Activated naive CD8-positive, alpha-beta T cell treated with anti-CD3 and anti-CD28 coated beads, Interleukin-2, amount 10 ng/mL, durations not matched to agents 7 days and 5 days (primary cell): ENCODE measurements at places on chromosomes 2 and 18. TPM values are rescaled to one million over a fixed set of nuclear protein-coding genes. Genes with fewer than 3 reads are reported as not detected.

DNA sequence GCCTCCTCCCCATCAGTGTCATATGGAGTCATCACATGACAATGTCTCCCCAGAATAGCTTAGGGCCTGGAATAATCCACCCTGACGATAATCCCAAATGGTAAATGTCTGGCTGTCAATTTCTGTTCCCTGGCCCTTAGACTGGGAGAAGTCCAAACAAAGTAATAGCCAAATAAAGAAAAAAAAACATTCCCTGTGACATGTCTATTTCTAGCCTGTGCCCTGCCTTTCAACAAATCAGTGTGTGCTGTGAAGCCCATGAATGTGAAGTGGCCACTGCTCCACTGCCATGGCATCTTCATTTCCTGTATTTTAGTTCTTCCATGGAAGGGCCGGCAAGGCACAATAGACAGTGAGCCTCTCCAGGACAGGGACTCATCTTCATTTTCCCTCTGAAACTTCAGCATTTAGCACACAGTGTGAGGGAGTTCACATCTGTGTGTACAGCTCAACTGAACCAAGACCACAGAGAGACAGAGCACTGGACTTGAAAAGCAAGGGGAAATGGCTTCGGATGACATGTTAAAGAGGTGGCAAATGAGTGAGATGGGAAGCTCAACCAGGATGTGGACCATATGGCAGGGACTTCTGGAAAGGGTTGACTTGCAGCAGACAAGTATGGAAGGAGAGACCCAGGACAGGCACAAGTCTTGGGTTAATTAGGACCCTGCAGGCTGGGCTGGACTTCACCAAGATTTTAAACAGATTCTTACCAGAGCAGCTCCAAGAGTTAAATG is 140.0 kb downstream of the ANTXR1 start:
- DNase-seq, result no peak

DNA sequence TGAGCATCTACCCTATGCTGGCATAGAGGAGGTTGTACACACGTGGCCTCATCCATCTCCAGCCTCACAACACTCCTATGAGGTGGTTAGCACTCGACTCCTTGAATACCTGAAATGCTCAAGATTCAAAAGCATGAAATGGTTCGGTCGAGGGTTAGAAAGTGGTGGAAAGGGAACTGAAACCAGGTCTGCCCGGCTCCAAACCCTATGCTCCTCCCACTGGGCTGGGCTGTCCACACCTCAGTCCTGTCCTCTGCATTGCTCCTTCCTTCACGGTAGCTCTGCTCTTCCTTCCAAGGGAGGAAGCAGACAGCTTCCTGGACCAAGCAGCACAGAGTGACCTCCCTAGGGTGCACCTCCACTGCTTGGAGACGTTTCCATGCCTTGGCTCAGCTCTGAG is 565.2 kb upstream of the ID2 start:
- no peak for DNase-seq

DNA sequence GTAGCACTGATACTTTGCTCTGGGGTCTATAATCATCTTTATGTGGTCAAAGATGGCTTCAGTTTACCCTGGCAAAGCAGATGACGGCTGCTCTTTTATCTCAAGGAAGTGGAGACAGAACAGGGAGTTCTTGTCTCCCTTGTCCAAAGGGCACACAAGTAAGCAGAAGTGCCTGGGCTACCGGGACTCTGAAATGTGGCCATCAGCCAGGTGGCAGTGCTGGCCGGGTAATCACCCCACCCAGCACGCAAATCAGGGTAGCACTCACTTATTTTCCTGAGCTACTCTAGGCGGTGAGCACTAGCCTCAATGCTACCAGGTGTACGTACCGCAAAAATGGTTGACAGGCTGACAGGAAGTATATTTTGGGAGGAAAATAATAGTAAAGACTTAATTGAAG is 119.7 kb upstream of the ETAA1 start:
- no peak for DNase-seq

- DNase-seq, result no peak
Measured at GRCh38 chr2:96760986-96761832, 507 bp downstream of the CNNM4 start.

DNA sequence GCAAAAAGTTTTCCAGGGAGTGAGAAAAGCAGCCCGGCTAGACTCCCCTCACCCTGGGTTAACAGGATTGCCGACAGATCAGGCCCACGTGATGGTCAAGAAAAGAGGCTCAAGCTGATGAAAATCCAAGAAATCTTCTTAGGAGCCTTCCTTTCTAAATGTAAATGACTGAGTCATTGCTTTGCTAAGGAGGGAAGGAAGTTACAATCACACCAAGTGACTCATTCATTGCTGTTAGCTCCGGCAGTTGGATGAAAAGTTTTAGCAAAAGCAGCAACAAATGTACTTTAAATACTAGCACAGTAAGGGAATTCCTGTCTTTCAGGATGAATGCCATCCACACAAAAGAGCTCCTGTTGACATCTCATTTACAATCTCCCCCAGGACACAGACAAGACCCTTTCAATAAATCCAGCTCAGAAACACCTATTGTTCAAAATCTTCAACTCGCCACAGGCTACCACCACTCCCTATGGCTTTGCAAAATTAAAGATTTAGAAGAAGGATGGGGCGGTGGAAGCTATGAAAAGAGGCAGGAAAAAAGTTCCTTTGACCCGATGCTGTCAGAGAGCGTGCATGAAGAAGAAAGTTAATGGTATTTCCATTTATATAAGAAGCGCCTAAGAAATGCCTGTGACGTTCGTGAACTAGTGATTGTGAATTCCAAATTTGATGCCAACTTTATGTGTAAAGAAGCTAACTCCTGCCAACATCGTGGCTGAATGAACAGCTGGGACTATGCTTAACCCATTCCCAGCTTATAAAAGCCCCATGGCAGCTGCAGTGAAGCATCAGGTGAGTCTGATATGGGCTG is 153.7 kb downstream of the TGIF1 start:
- DNase-seq, result no peak

DNA sequence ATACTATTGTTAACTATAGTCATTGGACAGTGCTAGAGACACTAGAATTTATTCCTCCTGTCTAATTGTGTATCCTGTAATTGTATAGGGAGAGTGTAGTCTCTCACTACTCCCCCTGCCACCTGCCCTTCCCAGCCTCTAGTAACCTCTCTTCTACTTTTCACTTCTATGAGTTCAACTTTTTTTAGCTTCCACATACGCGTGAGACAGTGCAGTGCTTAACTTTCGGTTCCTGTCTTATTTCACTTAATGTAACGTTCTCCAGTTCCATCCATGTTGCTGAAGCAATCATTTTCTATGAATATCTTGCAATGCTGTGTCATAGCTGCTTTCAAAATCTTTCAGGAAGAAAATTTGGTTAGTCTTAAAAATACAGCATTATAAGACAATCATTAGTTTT is 22.8 kb upstream of the RUFY4 start:
- no peak for DNase-seq

GRCh38 chr2:230950874-230951339 is 25.9 kb upstream of the GPR55 start:
- DNase-seq, result no peak

DNA sequence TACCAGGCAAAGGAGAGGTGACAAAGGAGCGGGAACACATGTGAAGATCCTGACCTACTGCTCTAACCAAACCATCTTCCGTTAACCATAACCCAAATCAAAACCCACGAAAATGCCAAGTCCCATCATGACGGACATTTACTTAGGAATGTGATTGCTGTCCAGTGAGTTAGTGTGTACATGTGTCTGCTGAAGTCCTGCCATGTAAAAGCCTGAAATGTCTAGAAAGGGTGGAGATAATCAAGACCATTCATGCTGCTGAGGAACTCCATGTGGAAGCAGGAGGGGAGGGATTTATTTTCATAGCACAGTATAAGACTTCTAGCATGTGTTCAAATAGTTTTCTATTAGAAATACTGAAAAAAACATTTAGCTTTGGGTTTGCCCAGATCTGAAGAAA is 137.0 kb upstream of the BOD1L2 start:
- no peak for DNase-seq

The POTEC gene
- not detected for total RNA-seq

The ATP9B gene
- 39.0 TPM for total RNA-seq

The UGT1A6 gene
- total RNA-seq, result not detected

The TAF4B gene
- 7.3 TPM for total RNA-seq
